Head of caudate nucleus (tissue), 42 donors: ENCODE measurements at places on chromosomes 16 and 17.

DNA sequence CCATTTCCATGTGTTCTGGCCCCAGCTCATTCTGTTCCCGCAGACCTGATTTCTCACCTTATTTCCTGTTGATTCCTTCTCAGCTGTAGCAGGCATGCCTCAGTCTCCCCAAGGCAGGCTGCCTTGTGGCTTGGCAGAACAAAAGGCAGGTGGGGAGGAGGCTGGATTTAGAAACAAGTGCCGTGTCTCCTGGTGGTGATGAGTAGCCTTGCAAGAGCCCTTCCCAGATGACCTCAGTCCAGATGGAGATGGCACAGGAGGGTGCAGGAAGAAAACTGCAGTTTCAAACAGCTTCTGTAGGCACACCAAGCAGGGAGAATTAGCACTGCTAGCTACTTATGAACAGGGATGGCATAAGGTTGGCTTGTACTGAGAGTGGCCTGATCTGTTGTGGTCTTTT is 64.6 kb downstream of the ARHGAP44 start:
- no peak for DNase-seq

- DNase-seq = no peak
Measured at GRCh38 chr16:47713225-47713595, 252.1 kb downstream of the PHKB start.

- DNase-seq = peak; percentile 55
Measured at GRCh38 chr16:50539822-50540710, 8.1 kb upstream of the NKD1 start.

GRCh38 chr17:34269969-34270368 is at the start of gene CCL7:
Gene CCL7, plus strand, starts transcription at chr17:34270221. Its CDS starts 70 bp downstream, at chr17:34270291.
- DNase-seq = no peak

DNA sequence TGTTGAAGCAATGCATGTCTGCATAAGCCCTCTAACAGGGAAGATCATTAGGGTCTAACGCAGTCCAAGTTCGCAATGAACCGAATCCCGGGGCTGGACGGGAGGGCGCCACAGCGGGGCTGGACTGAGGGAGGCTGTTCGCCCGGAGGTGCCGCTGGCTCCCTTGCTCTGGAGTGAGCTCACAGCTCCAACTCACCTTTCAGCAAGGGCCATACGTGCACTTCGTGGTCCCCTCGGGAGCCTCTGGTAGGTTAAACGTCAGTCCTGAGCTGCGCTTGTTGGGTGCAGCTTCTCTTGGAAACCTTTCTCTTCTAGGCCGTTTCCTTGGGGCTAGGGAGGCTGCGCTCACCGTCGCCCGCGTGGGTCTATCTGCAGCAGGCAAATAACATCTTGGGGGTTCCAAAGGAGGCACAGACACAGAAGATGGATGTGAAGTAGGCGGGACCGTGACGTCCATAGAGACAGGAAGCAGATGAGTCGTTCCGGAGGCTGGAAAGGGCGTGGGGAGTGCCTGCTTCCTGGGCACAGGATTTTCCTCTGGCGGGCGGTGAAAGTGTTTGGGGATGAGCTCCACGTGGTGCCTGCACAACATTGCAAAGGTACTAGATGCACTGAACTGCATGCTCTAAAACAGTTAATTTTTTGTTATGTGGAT is 21.9 kb downstream of the ATP2C2 start:
- DNase-seq = peak; percentile 20

- DNase-seq = peak; percentile 16
Measured at GRCh38 chr16:56279132-56279531, 87.8 kb downstream of the GNAO1 start.

- DNase-seq = no peak
Measured at GRCh38 chr17:57004944-57005579, 27.1 kb downstream of the SCPEP1 start.
